ENCODE measurements at places on chromosomes 7 and 10.

DNA sequence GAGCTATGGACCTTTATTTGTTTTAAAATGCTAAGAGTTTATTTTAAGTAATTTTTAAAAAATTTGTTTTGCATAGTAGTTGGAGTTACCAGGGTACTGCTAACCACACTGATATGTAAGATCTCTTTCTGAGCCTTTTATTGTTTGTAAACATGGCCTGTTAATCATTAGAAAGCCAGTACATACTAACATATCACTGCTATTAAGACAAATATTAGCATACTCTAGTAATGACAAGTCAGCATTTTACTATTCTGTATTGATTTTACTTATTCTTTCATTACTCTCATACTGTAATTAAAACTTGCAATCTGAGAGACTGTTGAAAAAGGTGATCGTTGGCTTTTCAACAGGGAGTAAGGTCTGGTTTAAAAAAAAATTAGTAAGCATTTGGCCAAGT, 66.7 kb downstream of the PTEN start:
- peaks cover 53% of the 10 kb centered on the region for H3K4me1 ChIP-seq
- no peak for DNase-seq
- H3K36me3 ChIP-seq: peaks cover 45% of the 10 kb centered on the region
- no peaks in the 10 kb centered on the region for H3K27me3 ChIP-seq
- no peak overlapping the region for H3K4me3 ChIP-seq
- no peak overlapping the region for H3K27ac ChIP-seq

GRCh38 chr10:36534471-36535002, 590.9 kb upstream of the ANKRD30A start:
- H3K4me3 ChIP-seq: no peak overlapping the region
- no peak overlapping the region for H3K27ac ChIP-seq
- peak; percentile 1 for DNase-seq
- no peaks in the 10 kb centered on the region for H3K4me1 ChIP-seq
- no peaks in the 10 kb centered on the region for H3K27me3 ChIP-seq
- no peaks in the 10 kb centered on the region for H3K36me3 ChIP-seq

DNA sequence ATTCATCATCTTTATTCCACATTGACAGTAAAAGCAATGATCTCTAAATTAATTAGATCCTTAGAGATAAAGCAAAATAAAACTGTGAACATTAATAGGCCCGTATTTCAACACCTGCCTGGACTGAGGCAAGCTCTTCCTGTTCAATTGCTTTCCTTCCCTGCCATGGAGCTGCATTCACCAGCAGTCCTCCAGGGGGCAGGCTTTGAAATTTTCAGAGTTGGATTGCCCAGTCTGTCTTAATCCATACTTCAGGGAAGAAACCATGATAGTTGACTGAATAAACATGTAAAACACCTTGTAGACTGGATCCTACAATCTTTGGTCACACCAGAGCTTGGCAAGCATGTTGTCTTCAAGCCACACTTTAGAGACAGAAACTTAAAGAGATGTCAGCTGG, 936.6 kb downstream of the NRG3 start:
- no peaks in the 10 kb centered on the region for H3K27me3 ChIP-seq
- no peaks in the 10 kb centered on the region for H3K36me3 ChIP-seq
- no peak overlapping the region for H3K4me3 ChIP-seq
- DNase-seq: no peak
- no peaks in the 10 kb centered on the region for H3K4me1 ChIP-seq

GRCh38 chr10:132798403-132798802, 12.5 kb upstream of the NKX6-2 start:
- no peaks in the 10 kb centered on the region for H3K27me3 ChIP-seq
- H3K27ac ChIP-seq: no peak overlapping the region
- H3K4me3 ChIP-seq: no peak overlapping the region
- H3K4me1 ChIP-seq: no peaks in the 10 kb centered on the region

GRCh38 chr10:88911851-88912250, 31.8 kb downstream of the STAMBPL1 start:
- no peak overlapping the region for H3K4me3 ChIP-seq
- no peaks in the 10 kb centered on the region for H3K27me3 ChIP-seq
- H3K27ac ChIP-seq: no peak overlapping the region
- H3K36me3 ChIP-seq: peaks cover 51% of the 10 kb centered on the region
- DNase-seq: no peak

DNA sequence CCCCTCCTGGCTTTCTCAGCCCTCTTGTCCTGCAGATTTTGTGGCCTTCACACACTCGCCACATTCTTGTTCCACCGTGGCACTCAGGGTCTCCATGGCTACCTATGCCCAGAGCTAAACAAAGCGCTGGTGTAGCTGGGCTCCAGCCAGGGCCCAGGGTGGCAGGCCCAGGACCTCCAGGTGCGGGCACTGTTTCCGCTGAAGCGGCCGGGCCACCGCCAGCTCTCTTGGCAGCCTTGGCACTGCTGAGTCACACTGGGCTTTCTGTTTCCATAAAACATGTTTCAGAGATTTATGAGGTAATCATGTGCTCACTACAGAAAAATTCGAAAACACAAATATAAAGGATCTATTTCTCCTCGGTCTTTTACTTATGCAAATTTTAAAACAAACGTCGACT, 51.3 kb downstream of the AOC1 start:
- peak; percentile 26 for DNase-seq
- no peak overlapping the region for H3K27ac ChIP-seq
- H3K4me1 ChIP-seq: peaks cover 6% of the 10 kb centered on the region
- H3K36me3 ChIP-seq: no peaks in the 10 kb centered on the region
- H3K4me3 ChIP-seq: no peak overlapping the region

DNA sequence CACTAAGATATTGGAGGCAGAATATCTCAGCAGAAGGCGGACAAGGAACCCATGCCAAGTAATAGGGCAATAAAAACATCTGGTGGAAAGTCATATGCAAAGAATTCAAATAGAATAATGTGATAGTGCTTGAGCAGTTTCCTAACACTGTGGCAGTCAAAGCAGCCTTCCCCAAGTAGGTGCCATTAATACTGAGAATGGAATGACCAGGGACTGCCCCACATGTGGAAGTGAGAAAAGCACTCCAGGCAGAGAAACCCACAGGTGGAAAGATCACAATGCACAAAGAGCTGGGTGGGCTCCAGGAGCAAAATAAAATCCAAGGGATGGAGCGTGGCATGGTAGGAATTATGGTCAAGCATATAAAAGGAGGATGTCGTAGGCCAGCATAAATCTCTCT, 64.4 kb upstream of the NME8 start:
- no peaks in the 10 kb centered on the region for H3K27me3 ChIP-seq
- DNase-seq: no peak
- H3K27ac ChIP-seq: no peak overlapping the region

- H3K27ac ChIP-seq: peak overlapping the region; percentile 70
- H3K27me3 ChIP-seq: no peaks in the 10 kb centered on the region
- H3K4me3 ChIP-seq: peak overlapping the region; percentile 1
- DNase-seq: no peak
These were observed 28.5 kb downstream of the EPC1 start for GRCh38 chr10:32318476-32318896.

DNA sequence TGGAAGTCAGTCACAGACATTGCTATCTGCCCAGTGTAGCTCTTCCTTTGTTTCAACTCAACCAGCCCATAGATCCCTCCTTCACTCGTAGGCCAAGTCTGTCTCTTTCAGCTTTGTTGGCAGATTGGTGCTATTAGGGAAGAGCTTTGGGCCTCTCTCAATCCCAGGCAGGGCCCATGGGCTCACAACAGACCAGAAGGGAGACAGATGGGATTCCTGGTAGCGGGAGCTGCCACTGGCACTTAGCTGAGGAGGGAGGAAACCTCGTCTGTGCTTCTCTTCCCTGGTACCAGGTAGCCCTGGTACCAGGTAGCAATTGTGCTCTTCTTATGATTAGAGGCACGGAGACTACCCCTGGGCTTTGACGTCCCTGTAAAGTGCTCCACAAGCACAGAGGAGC, 592.0 kb downstream of the TYW1 start:
- no peaks in the 10 kb centered on the region for H3K4me1 ChIP-seq
- no peak for DNase-seq
- H3K27me3 ChIP-seq: no peaks in the 10 kb centered on the region
- no peak overlapping the region for H3K4me3 ChIP-seq

DNA sequence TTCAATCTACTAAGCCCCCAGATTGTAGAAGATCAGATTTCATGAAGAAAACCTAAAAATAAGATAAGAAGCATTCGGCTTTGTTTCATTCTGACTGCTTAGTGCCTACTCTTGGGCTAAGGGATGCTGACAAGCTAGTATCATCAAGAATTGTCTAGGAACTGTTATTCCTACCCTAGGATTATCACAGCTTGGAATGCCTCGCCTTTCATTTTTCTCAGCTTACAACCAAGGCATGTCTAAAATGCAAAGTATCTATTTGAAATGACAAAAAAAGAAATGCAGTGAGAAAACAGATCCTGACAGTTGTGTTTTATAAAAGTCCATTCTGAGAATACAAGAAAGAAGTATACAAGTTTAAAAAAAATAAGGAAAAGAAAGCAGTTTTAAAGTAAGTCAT, 441.0 kb downstream of the KCNMA1 start:
- peaks cover 22% of the 10 kb centered on the region for H3K27me3 ChIP-seq
- H3K4me3 ChIP-seq: no peak overlapping the region

DNA sequence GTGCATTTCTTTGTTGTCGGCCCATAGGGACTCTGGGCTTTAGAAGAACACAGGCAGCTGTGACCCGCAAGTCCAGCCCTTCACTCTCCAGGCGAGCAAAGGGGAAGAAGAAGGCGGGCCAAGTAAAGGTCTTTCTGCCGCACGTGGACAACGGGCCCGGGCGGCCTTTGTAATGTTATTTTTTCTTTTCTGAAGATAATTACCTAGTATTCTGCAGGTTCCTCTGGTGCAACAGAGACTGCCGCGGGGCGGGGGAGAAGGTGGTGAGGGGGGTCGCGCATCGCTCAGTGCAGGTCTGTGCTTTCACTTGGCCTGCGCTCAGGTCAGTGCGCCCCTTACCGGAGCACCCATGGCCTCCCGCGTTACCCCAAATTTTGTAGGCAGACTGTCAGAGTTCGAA, 7.1 kb upstream of the TBX20 start:
- H3K27me3 ChIP-seq: peaks cover 97% of the 10 kb centered on the region
- peaks cover 6% of the 10 kb centered on the region for H3K4me1 ChIP-seq
- no peak overlapping the region for H3K4me3 ChIP-seq
- no peak overlapping the region for H3K27ac ChIP-seq
- DNase-seq: no peak

DNA sequence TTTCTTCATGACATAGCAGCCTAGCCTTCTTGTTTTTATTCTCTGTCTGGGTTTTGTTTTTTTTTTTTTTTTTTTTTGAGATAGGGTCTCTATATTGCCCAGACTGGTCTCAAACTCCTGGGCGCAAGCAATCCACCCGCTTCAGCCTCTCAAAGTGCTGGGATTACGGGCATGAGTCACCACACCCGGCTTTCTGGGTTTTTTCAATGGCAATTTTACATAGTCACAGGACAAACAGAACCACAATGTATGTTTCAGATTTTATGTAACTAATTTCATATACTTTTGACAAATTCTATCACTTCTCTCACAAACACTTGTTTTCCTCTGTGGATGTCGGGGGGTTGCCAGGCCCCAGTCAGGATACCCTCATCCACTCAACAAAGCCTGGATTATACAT, 16.5 kb downstream of the DOCK4 start:
- peaks cover 18% of the 10 kb centered on the region for H3K27me3 ChIP-seq
- no peak for DNase-seq
- H3K4me3 ChIP-seq: no peak overlapping the region
- H3K4me1 ChIP-seq: peaks cover 14% of the 10 kb centered on the region

GRCh38 chr7:75847707-75848106, 31.1 kb upstream of the RHBDD2 start:
- H3K4me1 ChIP-seq: peaks cover 7% of the 10 kb centered on the region
- H3K27ac ChIP-seq: no peak overlapping the region
- no peak for DNase-seq

DNA sequence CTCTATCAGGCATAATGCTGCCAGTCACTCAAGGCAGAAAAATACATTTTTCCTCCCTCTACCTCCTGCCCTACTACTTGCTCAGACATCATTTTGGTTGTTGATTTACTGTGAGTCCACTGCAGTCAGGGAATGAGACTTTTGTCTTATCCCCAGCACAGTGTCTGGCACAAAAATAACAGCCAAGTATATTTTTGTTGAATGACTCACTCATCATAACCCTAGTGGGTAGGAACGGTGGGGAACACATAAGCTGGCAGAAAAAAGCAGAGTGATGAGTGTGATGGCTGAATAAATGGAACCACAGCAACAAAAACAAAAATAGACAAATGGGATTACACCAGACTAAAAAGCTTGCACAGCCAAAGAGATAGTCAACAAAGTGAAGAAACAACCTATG, 65.8 kb upstream of the LAMB4 start:
- no peaks in the 10 kb centered on the region for H3K27me3 ChIP-seq
- no peak for DNase-seq
- peaks cover 3% of the 10 kb centered on the region for H3K36me3 ChIP-seq
- no peak overlapping the region for H3K4me3 ChIP-seq

DNA sequence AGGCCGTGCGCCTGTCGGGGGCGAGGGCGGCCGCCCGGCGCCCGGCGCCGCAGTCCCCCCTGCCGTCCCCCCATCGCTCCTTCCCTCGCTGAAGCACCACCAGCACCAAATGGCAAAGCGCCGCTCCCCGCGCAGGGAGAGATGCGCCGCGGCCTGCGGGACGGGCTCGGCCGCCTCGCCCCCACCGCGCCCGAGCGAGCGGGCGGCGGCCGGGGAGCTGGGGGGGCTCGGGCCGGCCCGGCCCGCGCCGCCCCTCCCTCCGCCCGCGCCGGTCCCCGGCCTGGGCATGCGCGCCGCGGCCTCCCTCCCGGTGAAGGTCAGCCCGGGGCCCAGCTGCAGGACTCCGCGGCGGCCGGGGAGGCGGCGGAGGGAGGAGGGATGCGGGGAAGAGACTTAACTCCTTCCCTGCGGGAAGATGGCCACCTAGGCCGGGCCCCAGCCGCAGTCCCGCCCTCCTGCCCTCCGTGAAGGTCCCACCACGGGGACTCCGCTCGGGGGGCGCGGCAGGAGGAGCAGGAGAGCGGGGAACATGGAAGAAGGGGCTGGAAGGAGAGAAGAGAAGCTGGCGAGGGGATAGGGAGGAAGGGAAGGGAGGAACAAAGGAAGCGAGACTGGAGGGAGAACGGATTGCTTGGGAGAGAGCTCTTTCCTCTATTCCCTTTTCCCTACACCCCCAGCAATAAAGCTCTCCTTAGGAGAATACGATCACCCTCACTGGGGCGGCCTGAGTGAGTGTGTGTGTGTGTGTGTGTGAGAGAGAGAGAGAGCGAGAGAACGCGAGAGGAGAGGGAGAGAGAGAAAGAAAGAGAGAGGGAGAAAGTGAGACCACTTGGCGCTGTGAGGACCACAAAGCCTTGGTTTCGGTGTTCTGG, 3.4 kb upstream of the SMARCD3 start:
- H3K36me3 ChIP-seq: no peaks in the 10 kb centered on the region
- H3K4me3 ChIP-seq: peak overlapping the region; percentile 55
- H3K27ac ChIP-seq: no peak overlapping the region
- peaks cover 30% of the 10 kb centered on the region for H3K4me1 ChIP-seq
